ENCODE measurements at places on chromosomes 5 and 9.

GRCh38 chr5:160181965-160182622, 47.2 kb upstream of the FABP6 start:
- no peak for DNase-seq

DNA sequence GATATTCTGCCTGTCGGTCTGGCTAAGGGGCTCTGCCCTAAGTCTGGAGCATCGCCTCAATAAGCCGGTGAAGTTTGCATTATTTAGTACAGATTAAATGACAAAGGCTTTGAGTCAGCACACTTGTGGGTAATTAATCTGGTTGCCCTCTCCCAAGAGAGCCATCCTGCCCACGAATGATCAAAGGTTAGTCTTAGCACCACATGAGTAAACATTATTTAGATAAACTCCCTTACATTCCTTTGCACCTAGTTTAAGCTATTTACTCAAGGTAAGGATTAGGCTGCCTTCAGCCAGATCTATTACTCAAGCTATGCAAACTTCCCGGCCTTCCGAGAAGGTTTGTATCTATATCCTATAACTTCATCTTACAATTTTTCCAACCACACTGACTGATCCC, 572.1 kb downstream of the CHSY3 start:
- DNase-seq = no peak

DNA sequence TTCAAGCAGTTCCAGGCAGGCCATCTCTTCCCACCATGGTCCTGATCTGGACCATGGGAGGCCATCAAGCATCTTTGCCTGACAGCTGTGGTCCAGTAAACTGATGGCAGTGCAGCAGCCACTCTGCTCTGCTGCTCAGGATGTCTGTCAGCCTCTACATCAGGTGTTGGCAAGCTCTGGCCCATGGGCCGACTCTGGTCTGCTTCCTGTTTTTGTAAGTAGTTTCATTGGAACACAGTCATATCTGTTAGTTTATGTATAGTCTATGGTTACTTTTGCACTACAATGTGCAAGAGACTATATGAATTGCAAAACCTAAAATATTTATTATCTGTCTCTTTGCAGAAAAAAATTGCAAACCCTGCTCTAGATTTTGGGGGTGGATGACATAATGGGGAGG, 225.0 kb downstream of the KCTD16 start:
- DNase-seq = no peak

DNA sequence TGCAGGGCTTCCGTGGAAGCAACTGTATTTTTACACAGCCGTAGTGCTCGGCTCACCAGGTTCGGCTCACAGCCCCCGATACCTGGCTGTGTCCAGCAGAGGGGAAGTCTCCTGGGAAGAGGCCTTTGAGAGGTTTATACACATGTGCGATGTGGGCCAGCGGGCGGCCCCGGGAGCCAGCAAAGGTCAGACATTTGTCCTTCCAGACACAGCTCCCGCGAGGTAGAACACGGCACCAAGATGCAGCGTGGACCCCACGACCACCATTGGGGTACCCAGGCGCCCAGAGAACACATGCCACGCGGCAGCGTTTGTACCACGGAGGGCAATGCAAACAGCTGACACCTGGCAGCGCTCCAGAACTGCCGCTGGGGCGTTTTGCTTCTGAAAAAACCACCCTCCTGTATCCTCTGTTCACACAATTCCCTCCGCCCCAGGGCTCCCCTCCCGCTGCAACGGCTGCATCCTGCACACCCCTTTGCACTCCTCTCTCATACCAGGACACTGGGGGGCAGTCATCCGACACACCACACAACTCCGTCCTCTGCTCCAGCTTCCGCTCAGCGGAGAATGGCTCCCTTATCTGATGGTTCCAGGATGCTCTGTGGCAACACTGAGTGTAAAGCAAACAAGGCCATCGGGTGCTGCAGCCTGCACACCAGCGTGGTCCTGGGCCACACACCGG, 235.3 kb downstream of the SYK start:
- peak; percentile 18 for DNase-seq

DNA sequence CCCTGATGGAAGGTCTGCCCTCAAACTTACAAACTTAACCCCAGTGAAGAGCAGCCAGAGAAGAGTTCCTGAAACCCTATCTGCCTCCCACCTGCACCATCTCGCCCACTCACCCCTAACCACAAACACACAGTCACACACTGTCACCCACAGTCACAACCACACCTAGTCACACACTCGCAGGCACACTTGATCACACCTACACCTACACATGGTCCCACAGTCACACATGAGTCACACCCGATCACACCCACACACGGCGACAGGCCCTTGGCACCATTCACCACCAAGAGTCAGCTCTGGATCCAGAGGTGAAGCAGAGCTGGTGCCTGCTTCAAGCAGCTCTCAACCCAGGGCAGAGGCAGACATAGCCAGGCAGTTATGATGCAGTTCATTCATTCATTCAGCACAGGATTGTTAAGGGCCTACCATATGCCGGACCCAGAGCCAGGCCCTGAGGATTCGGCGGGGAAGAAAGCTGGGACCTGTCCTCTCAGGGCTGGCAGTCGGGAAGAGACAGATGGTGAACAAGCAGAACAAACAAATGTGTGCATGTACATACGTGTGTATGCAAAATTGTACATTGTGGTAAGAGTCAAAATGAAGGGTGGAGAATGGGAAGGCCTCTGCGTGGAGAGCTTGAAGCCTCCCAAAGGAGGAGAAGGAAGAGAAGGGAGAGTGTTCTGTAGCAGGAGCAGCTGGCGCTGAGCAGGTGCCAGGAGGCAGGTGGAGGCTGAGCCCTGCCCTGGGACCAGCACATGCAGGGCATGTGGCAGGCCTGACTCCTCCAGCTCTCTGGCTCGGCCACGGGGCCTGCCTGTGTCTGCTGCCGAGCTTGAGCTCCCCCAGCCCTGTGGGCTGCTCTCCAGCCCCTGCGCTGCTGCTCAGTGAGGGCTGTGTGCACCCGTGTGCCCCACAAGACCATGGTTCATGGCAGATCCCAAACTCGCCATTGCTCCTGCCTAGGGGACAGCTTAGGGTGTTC, 6.4 kb downstream of the TSPAN17 start:
- DNase-seq = peak; percentile 78

DNA sequence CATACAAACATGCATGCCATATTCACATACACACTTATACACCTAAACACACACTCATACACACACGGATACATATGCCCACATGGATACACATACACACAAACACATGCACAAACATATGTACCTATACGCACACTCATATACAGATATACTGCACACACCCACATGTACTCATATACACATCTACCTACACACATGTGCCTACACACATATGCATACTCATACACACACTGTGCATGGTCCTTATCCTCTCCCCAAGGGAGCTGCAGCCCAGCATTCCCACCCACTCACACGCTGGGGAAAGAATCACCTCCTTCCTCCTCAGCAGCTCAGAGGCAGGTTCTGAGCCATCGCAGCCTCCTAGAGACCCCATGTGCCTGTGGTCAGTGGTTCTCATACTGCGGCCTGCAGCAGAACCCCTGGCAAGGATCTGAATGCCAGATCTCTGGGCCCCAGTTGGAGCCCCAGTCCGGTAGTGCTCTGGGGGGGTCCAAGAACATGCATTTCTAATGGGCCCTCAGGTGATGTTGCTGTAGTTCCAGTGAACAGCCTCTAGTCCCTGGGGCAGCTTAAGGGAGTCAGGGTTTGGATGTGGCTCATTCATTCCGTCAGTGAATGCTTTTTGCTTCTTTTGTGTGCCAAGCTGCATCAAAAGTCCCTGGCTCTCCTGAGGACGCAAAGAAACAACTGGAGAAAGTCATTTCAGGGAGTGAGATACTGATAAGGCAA, 39.0 kb downstream of the SEMA4D start:
- no peak for DNase-seq

DNA sequence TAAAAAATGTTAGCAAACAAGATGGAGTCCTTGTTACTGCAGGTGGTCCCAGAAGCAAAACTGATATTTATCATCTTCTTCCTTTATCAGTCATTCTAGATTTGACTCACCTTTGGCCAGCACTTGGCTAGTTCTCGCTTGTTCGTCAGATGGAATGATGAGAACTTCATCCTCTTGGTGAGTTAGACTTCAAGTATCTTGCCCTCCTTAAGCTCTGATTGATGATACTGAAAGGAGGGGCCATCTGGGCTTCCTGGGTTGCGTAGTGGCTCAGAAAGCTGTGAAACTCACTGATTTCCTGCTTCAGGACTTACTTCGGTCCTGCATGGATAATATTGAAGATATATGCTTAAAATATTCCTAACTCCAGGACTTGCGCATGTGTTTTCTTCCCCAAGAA, 1248.2 kb upstream of the CDH9 start:
- DNase-seq = no peak

- DNase-seq = no peak
Observed at GRCh38 chr9:116451500-116452115, 235.5 kb upstream of the TRIM32 start.

GRCh38 chr5:177508221-177508611, 1.4 kb downstream of the DOK3 start:
- DNase-seq = no peak

DNA sequence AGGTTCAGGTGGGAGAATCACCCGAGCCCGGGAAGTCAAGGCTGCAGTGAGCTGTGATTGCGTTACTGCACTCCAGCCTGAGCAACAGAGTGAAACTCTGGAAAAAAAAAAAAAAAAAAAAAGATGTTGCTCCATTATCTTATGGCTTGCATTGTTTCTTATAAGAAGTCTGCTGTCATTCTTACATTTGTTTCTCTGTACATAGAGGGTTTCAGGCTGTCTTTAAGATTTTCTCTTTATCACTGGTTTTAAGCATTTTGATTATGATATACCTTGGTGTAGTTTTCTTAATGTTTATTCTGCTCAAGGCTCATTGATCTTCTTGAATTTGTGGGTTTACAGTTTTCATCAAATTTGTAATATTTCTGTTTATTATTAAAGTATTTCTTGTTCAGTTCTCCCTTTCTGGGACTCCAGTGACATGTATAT, 35.2 kb downstream of the MVB12B start:
- DNase-seq = no peak

- no peak for DNase-seq
Observed at GRCh38 chr9:122263699-122264349, 816 bp downstream of the RBM18 start.

DNA sequence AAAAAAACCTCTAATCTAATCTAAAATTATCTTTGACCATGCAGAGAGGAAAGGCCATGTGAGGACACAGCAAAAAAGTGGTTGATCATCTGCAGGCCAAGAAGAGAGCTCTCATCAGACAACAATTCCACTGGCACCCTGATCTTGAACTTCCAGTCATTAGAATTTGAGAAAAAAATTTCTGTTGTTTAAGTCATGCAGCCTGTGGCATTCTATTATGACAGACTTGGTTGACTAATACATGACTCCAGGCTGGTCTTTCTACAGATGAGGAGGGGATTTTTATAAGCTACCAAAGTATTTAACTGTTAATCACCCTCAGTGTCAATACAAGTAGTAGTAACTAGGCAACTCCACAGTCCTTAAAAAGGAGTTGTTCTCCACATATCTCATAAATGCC, 358.5 kb upstream of the RGMB start:
- no peak for DNase-seq

GRCh38 chr5:37722236-37723161, 117.3 kb downstream of the GDNF start:
- DNase-seq = no peak

DNA sequence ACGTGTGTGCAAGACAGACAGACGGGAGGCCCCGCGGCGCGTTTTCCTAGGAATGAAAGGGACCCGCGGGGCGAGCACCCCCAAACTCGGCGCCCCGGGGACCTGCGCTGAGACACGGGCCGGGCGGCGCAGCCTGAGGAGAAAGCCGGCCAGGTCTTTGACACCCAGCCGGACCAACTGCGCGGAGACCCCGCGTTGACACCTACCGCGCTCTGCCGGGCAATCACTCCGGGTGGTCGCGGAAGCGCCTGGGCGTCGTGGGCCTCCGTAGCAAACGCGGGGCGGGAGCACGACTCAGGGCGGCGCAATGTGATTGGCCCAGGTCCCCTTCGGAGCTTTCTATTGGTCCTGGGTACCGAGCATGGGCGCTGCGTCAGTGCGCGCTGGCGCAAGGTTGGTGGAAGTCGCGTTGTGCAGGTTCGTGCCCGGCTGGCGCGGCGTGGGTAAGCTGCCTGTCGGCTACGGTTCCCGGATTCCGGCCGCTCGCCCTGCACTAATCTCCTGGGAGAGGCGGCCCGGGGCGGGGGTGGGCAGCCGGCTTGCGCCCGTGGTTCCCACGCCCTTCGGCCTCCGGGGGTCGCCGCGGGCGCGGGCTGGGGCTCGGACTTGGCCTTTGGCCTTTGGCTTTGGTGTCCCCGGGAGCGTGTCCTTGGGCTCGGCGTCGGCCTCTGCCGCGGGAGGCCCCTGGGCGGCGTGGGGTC, at the start of the genes FASTKD3 and MTRR:
FASTKD3 (minus strand) TSS at position 259 of the 701 bp plus-strand sequence. CDS start 948 bp downstream, outside the sequence.
MTRR (plus strand) TSS at position 376 of the 701 bp plus-strand sequence. CDS start 1,647 bp downstream, outside the sequence.
- peak; percentile 80 for DNase-seq

- DNase-seq = no peak
Observed at GRCh38 chr5:31781772-31782171, 142.8 kb downstream of the PDZD2 start.

- no peak for DNase-seq
Observed at GRCh38 chr9:91589101-91589553, 165.5 kb upstream of the NFIL3 start.

DNA sequence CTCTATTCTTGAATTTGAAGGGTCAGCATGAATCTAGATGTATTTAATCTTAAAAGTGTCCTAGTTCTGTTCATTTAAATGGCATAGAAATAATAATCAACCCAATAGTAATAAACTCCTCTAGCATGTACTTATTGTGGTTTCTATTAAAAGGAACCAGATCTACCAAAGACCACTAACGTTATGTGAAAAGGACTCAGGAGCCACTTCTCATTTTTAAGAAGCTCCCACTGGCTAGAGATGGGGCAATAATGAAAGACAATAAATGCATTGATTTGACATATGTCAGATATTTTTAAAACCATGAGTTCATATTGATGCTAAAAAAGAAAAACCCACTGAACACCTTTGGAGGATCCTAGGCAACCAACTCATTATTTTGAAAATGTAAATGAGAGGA, 191.9 kb downstream of the ATP10B start:
- no peak for DNase-seq

- no peak for DNase-seq
Observed at GRCh38 chr5:64298586-64298985, 132.9 kb downstream of the RNF180 start.

GRCh38 chr9:113566712-113567071, 103.2 kb downstream of the RGS3 start:
- DNase-seq = no peak

- no peak for DNase-seq
Observed at GRCh38 chr5:97062046-97062445, 80.4 kb downstream of the LIX1 start.

DNA sequence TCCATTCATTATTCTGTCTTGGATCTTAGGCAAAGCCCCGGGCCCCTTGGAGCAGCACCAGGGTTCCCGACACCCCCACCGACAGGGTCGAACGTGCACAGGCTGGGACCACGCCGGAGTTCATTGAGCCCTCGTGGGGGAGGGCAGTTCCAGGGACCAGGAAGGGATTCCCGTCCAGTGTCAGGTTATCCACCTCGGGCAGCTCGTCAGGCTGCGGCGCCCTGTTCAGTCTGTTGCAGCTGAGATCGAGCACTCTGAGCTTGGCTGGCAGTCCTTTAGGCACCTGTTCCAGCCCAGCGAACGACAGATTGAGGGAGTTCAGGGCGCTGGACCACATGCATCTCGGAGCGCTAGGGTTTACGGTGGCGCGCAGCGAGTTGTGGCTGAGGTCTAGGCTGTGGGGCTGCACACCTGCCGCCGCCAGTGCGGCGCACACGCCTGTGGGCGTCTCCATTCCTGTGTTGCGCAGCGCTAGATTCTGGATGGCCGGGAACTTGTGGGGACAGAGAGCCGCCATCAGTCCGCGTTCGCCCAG, 1.1 kb downstream of the CD14 start:
- DNase-seq = no peak

GRCh38 chr5:150328515-150328914, 25.8 kb upstream of the ARSI start:
- DNase-seq = no peak

GRCh38 chr9:104905153-104905901, 22.6 kb downstream of the ABCA1 start:
- no peak for DNase-seq
